Brain pericyte (primary cell): ENCODE measurements at places on chromosomes 7 and 10.

DNA sequence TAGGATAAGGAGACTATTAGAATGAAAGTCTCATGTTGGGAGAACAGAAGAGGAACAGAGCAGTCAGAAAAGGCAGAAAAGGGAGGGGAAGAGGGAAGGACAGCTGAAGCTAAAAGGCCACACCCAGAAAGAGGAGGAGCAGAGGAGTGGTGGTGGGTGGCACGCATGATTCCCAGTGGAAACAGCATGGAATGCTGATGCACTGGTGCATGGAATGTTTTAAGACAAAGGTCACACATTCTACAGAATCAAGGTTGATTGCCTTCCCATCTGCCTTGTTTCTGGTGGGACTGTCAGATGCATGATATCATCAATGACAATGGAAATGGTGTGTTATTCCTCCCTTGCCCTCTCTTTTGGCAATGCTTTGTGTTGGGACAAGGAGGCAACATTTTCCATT lies 285.4 kb upstream of the MKI67 start:
- DNase-seq: no peak

GRCh38 chr7:157132796-157133195 lies 5.9 kb upstream of the UBE3C start:
- DNase-seq: no peak

- no peak for DNase-seq
Observed at GRCh38 chr10:132103116-132103910, 37.6 kb downstream of the JAKMIP3 start.

DNA sequence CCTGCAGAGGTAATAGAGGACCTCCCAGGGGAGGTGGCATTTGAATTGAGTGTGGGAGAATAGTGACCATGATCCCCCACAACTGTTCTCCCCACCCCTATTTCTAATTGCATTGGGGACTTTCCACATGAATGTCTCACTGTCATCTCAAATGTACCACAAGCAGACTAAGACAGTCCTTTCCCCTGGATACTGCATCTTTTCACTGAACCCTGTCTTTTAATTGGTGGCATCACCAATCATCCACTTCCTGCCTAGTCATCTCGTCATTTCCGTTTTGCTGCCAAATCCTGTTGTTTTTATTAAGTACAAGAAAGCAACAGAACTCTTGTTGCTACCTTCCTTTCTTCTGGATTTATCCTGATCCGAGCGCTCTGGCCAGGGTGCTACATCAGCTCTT lies 120.3 kb downstream of the NRP1 start:
- DNase-seq: no peak
